ENCODE measurements at places on chromosomes 12 and 14.

GRCh38 chr12:131635491-131636122, 75.3 kb upstream of the SFSWAP start:
- no peak for DNase-seq

DNA sequence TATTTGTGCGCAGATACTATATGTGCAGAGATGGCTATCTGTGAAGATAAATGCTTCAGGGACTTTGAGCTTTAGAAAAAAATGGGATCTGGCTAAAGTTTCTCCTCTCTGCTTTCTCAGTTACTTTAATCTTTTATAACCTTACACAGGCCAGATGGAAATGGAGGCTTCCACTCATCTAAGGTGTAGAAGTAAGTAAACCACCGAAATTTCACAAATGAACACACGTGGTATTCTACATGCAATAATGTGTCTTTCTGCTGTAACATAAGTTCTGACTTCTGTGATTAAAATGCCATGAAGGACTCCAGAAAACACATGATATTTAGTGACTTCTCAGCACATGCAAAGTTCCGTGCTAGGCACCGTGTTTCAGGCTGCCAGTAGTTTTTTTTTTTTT, 99.1 kb upstream of the FOXN3 start:
- DNase-seq = no peak

DNA sequence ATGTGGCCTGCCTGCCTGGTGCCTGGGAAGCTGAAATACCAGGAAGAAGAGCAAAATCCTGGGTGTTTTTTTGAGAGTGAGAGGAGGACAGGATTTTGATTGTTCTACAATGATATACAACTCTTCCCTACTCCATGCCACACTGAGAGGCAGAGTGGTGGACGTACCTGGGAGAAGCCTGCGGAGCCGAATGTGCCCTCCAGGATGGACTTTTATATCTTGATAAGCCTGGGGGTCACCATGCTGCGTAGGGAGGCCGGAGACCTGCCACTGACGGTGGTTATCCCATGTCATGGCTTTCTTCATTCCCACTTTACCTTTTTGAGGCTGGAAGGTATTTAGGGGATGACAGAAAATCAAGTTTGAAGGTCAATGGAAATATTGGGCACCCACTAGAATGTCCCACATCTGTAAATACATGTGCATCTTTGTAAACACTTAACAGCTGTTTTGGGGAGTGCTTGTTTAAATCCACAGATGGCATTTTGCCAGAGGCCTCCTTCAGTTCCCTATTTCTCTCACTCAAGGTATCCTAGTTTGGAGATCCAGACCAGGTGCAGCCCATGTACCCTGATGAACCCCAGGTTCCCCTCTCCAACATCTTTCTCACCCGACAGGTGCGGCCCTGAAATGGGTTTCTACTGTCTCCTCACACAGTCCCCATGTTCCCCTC, 1.1 kb upstream of the GLT1D1 start:
- DNase-seq = no peak

- DNase-seq = no peak
Measured at GRCh38 chr14:56131865-56132833, 13.9 kb downstream of the PELI2 start.

DNA sequence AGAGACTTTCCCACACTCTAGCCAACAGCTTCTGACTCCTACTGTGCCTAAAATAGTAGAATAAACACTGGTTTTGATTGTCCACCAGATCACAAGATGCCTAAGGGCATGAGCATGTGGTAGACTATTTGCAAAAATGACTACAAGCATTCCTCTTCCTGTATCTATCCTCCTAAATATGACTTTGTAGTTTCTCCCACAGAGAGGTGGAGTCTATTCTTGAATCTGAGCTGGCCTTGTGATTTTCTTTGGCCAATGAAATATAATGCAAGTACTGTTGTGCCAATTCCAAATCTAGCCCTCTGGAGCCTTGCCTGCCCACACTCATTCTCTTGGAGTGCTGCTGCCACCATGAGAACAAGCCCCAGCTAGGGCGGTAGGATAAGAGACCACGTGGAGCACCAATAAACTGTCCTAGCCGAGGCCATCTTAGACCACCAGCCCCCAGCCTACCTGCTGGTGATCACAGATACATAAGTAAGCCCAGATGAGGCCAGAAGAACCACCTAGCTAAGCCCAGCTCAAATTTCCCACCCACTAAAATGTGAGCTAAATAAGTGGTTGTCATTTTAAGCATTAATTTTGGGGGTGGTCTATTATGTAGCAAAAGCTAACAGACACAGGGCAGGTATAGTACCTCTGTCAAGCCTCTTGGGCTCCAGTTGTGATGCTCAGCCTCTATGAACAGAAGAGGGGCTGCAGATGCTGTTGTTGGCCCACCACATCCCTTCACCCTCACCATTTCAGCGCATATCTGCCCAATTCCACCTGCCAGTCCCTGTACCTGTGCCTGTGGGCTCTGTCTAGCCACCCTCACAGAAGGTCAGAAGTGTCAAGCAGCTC, 17.9 kb downstream of the ZFP36L1 start:
- DNase-seq = no peak

GRCh38 chr12:58966939-58967338, 46.6 kb upstream of the LRIG3 start:
- DNase-seq = no peak

DNA sequence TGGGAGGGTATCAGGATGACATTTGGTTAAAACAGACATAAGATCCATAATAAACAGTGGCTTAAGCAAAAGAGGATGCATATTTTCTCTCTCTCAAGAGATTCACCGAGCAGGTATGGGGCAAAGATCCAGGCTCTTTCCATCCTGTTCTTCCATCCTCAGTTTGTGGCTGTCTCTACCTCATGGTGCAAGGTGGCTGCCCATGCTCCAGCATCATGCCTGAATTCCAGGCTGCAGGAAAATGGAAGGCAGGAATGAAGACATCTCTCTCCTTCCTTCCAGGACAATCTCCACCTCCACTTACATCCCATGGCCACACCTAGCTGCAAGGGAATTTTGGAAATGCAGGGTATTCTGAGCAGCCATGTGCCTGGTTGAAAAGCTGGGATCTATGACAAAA, 136.0 kb downstream of the GLT1D1 start:
- DNase-seq = no peak

DNA sequence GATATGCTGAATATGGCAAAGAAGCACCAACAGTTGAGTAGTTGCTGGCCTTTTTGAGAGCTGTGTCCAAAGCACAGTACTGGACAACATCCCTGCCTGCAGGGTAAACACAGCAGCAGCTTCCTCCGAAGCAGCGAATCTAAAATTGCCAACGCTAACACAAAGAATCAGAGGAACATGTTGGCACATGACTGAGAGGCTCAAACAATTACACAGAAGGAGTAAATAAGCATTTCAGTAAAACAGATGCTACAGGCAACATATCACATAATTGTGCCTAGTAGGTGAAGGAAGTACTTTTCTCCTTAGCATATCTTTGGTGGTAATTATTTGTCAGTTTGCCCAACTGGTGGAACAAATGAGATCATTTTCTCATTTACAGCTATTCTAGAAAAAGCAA, 52.1 kb downstream of the KICS2 start:
- no peak for DNase-seq

DNA sequence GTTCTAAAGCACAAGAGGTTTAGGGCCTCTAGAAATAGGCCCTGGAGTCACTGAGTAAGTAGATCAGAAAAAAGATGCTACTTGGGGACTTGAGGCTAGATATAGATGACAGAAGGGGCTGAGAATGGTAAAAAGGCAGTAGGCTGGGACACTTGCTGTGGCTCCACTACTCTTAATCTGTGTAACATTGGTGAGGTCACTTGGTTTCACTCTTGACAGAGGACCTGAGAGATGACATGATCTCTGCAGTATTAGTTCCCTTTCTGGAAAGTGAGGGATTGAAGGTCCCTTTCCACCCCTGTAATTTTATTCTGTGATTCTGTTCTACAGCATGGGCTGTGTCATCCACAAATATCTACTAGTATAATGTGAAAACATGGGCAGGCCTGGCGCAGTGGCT, 39.7 kb downstream of the MAPKAPK5 start:
- no peak for DNase-seq

- DNase-seq = no peak
Measured at GRCh38 chr12:130827432-130827831, 11.6 kb downstream of the STX2 start.

- DNase-seq = no peak
Measured at GRCh38 chr12:53070877-53071492, 8.2 kb downstream of the SPRYD3 start.

DNA sequence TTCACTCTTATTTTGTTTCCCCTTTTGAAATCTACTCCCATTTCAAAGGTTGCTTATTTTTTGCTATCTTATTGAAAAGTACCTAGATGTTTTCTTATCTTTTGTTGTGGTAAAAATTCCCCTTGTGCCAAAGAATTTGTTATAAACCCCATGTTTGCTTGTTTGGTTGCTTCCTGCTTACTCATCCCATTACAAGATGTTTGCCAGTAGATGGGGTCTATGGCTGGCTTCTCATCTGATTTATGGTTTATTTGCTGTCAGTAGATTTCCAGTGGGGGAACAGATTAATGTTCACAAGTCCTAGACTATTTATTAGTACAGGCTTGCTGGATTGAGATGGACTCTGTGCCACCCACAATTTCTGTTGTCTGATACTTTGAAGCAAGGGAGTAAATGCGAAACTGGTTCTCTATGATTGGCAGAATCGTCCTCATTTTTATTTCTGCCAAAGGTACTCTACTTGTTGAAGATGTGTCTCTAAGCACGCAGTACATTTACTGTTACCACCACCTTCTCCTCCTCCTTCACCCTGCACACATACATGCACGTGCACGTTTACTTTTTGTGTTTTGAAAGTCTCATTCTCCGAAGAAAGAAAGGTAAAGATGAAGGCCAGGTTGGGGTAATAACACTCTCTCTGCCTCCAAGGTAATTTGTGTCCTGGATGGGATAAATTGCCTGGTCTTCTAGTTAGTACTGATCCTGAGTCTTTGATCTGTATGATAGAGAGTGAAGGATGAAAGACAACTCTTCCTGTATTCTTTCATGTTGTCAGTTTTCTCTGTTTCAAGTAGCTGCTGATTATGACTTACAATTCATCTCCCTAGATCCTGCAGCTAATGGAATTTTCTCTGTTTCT, 117.2 kb upstream of the ATP2B1 start:
- DNase-seq = no peak

Data from activated gamma-delta T cell treated with Interleukin-2 at 50 U/mL for 16 hours (primary cell).